ENCODE measurements at places on chromosomes 6 and 20.

- no peak for DNase-seq
These were observed 122.1 kb upstream of the MLN start for GRCh38 chr6:33925936-33926335.

GRCh38 chr6:107690643-107691061, 133.5 kb downstream of the SCML4 start:
- DNase-seq: no peak

GRCh38 chr20:11677836-11678235, 239.9 kb upstream of the BTBD3 start:
- no peak for DNase-seq

DNA sequence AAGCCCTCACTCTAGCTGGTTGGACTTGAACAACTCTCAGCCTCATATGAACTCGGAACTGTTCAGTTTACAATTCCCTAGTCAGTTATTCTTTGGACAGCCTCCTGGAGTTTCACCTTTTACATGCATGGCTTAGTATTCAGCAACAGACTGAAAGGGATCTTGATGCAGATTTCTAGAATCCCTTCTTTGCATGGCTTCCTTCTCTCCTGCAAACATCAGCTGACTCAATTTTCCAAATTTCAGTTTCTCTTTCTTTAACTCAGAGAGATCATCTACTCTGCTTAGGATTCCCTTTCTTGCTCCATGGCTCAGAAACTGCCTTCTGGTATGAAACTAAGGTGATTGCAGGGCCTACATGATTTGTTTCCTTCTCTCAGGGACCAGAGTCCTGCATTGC, 99.6 kb downstream of the CEP57L1 start:
- DNase-seq: no peak

DNA sequence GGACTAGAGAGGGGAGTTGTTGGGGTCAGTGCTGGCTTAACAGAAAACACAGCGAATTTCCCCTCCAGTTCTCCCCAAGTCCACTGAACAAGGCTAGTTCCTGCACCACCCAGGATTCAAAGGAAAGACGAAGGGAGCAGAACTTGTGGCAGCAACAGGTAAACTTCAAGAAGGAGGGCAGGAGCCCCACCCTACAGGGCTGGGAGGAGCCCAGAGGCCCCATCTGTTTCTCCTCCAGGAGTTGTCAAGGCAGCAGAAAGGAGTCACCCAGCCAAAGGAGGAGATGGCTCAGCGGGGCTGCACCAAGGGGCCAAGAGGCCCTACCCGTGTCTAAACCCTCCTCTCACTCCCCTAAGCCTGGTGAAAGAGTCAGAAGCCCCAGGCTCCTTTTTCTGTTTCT, 1.7 kb downstream of the SAPCD1 start:
- DNase-seq: no peak

DNA sequence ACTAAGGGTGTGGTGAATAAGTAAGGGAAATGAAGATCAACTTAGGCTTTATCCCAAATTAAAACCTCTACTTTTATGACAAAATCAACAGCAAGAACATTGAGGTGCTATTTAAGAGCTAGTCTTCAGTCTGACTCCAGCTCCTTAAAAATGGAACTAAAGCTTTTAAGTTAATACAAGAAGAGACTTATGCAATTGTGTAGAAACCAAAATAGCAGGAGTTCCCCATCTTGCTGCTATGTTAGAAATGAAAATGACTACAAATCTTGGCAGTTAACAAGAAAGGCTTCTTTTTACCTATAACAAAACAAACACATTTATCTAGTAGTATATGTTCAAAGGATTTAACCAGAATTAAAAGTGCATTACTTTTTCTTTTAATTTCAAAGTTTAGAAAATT, 25.7 kb downstream of the HMGN3 start:
- DNase-seq: no peak

DNA sequence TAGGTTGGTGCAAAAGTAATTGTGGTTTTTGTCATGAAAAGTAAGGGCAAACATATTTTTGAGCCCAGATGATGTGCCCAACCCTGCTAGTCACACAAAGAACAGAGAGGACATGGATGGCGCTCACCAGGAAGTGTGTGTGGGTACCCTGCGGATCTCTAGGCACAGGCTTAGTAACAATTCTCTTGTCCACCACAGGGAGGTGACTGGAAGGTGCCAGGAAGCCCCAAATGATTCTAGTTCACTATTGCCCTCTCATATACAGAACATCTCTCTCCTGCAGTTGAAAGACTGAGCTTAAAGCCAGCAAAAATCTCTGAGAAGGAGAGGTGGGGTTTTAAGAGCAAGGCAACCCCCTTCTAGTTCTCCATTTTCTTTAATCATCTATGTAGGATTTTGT, 272.1 kb upstream of the TAB2 start:
- peak; percentile 56 for DNase-seq

GRCh38 chr6:48990739-48991138, 472.3 kb downstream of the MMUT start:
- DNase-seq: no peak

- no peak for DNase-seq
These were observed 17.6 kb downstream of the RMND1 start for GRCh38 chr6:151434369-151434768.

Data from activated CD4-positive, alpha-beta T cell treated with anti-CD3 and anti-CD28 coated beads for 36 hours (primary cell).